SW480 (cell line): ENCODE measurements at places on chromosomes 2 and 18.
A peak's percentile ranks its signal among the peaks of the same experiment; 100 is the strongest.

DNA sequence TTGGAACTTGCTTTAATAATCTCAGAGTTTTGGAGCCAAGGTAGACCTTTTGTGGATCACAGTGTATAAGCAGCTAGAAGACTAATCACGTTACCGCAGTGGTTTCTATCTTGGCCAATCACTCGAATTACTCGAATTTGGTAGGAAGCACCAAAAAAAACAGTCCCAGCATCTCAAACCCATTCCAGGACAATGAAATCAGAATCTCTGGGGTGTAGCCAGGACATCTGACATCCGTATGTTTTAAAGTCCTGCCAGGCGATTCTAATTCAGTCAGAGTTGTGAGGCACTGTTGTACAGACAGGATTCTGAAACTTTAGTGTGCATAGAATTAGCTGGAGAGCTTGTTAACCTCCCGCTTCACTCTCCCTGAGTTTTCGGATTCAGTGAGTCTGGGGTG is 30.8 kb downstream of the GRHL1 start:
- no peak for DNase-seq

DNA sequence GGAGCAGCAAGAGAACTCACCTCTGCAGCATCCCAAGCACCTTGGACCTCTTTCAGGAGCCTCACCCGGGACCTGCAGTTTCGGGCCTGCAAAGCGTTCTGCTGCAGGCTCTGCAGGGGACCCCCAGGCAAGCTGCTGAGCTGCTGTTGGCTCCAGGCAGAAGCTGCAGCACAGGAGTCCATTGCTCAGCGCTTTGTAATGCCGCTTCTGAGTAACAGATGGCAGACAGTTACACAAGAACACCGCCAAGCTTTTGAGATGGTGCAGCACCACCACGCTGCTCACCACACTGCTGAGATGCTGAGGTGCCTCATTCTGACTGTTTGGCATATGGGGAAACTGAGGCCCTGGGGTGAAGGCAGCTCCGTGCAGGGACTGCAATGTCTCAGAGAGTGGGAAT is 1.9 kb upstream of the GALNT14 start:
- no peak for DNase-seq

- peak; percentile 49 for DNase-seq
Measured at GRCh38 chr2:18178736-18179349, 300.4 kb downstream of the KCNS3 start.

- DNase-seq: no peak
Measured at GRCh38 chr2:214088536-214088935, 322.3 kb upstream of the VWC2L start.

DNA sequence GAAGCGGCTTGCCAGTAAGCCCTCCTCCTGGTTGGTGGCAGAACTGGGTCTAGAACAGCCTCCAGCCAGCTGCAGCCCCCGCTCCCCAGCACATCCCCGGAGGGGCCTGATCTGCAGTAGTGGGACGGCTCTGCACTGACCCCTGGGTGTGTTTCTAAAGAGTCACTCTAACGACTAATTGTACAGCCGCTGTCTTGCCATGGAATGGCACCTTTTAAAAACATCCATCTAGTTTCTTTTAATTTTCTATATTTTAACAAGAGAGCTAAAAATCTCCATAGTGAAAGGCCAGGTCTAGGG is 82.0 kb downstream of the MTCL1 start:
- DNase-seq: no peak

DNA sequence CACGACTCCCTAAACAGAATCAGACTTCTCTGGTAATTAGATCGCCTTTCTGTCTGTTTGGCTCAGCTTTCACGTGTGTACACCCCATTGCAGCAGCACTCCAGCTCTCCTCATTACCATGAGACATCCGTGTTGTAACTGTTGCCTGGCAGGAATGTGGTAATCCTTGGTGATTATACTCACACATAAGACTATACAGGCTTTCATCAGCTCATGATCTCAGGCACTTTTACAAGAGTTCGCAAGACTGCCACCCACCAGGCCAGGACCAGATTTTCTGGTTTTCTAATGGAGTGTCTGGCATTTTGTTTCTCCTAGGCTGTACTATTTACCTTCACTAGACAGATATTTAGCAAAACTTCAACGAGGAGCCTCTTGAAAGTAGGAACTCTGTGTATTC is 50.2 kb downstream of the ACVR1 start:
- no peak for DNase-seq

DNA sequence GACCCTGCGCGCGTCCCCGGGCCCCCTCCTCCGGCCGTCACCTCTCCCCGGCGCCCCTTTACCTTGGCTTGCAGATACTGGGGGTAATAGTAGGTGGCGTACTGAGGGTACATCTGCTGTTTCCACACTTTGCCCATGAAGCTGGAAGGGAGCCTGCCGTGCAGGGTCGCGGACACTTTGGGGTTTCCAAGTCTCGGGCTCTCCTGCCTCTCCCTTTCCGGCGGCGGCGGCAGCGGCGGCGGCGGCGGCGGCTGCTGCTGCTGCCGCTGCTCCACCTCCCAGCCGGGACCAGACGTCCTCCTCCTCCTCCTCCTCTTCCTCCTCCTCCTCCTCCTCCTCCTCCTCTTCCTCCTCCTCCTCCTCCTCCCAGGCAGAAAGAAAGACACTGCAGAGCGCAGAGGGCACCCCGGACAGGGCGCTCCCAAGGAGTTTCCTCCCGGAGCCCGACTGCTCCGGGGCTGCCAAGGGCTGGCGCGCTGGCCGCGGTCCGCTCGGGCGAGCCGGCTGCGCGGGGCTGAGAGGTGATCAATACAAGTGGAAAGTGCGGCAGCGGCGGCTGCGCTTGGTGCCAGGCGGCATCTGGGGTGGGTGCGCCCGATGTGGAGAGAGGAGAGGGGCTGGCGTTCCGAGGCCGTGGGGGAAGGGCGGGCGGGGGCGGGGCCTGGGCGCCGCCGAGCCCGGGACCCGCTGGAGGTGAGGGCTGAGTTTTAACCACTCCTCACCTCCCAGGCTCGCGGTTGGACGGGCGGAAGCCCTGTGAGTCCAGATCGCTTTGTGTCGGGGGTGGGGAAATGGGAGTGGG is at the start of gene RBMS1:
Gene RBMS1 (minus strand): TSS at position 581 of the 802 bp plus-strand sequence. CDS start 444 bp downstream, at position 137.
- peak; percentile 75 for DNase-seq

- DNase-seq: peak; percentile 92
Measured at GRCh38 chr2:219285894-219286425, 6.8 kb downstream of the DNAJB2 start.

DNA sequence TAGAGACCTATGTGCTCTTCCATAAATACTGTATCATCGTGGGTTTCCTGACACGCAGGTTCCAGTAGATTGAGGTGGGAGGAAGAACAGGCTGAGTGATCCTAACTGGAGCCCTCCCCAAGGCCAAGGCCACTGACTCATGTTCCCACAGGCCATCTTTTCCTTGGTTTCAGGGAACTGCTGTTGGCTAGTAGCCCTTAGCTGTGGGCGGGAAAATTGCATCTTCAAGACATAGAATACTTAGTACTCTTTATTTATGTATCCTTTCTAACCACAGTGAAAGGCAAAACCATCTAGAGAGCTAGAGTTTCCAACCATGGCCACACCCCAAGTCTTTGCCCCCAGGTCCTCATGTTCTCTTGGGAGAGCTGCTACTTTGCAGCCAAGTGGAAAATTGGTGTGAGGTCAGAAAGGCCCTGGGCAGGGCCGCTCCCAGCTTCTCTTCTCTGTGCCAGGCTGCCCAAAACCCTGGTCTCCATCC is 55.9 kb downstream of the COPS8 start:
- no peak for DNase-seq

GRCh38 chr2:220275454-220275853 is 648.0 kb downstream of the SLC4A3 start:
- no peak for DNase-seq

- DNase-seq: no peak
Measured at GRCh38 chr2:11118761-11119160, 36.5 kb upstream of the SLC66A3 start.

DNA sequence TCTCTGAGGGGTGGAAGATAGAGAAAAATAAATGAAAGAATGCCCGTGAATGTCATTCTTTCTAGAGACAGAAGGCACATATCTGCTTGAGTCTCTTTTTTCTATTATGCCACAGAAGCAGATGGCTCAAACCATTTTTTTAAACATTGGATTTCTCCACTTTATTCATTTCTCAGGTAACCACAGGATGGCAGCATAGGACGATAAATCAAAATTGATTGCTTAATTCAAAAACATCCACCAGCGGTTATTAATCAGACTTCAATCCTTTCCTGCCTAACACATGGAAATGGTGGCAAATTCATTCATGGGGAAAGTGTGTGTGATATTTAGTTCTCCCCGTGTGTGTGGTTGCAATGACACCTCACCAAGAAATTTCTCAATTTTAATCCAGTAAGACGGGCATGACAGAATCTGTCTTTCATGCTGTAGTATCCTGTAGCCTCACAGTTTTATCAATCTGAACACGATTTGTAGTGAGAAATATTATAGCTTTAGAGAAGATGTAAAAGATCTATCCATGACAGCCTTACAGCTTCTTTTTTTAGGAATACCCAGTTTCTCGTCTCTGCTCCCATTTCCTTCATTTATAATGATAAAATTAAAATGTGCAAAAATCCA is 72.2 kb downstream of the DSC3 start:
- peak; percentile 33 for DNase-seq

- DNase-seq: no peak
Measured at GRCh38 chr2:120869730-120870466, 134.2 kb downstream of the GLI2 start.

DNA sequence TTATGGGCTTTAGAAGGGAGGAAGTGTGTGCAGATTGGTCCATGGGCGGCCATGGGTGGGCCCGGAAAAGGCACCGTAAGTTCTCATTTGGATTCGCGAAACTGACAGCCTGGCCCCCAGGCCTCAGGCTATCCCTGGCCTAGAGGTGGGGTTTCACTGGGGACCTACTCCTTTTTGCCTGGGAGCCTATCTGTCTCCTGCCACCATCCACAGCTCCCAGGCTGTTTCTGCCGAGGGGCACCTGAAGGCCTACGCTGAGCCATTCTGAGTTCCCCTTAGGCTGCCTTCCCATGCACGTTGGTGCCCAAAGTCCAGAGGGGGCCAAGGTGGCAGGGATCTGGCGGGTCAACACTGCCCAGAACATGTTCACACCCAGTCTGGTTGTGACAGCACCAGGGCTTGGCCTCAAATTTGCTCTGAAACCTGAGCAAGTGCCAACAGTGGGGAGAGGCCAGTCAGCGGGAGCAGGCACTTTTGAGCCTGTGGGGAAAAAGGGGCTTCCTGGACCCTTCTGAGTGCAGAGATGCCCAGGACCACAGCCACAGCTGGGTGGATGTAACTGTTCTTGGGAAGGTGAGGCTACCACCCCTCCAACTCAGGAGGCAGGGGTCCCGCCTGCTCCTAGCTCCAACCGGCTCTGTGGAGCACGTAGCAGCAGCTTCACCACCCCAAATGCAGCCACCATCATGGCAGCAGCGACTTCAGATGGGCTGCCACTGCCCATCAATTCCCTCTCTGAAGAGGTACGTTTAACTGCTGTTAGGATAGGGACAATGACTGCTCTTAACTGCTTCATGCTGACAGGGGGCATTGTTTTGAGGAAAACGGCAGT is 73.6 kb upstream of the ZNF804A start:
- DNase-seq: no peak

GRCh38 chr2:72695676-72696075 is 130.2 kb downstream of the EXOC6B start:
- no peak for DNase-seq

DNA sequence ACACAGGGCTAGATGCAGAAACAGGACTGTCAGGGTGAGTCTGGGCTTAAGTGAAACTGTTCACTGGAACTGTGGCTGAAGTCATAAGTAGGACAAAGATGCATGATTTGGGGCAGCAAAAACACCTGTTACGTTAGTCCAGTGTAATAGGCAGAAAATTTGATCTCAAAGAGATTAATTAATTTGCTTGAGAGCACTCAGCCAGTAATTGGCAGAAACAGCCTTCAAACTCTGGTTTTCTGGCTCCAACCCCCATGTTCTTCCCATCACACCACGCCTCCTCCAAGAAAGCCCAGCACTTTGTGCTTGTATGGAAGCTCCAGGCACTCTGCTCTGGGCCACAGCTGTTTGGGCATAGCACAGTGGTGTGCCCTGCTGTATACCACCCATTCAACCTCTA is 54.0 kb downstream of the CNTNAP5 start:
- no peak for DNase-seq

GRCh38 chr18:48662011-48662661 is 123.3 kb downstream of the CTIF start:
- peak; percentile 22 for DNase-seq

DNA sequence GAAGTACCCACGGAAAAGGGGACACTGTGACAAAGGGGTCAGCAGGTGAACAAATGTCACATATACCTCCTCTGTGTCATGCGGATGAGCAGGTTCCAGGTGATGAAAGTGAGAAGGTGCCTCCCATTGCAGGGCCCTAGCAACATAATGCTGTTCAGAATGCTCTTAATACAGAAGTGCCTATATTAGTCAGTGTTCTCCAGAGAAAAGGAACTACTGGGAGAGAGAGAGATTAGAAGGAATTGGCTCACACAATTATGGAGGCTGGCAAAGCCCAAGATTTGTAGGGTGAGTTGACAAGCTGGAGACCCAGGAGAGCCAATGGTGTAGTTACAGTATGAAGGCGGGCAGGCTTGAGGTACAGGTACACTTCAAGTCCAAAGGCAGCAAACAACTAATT is 98.1 kb upstream of the CDC42EP3 start:
- no peak for DNase-seq

DNA sequence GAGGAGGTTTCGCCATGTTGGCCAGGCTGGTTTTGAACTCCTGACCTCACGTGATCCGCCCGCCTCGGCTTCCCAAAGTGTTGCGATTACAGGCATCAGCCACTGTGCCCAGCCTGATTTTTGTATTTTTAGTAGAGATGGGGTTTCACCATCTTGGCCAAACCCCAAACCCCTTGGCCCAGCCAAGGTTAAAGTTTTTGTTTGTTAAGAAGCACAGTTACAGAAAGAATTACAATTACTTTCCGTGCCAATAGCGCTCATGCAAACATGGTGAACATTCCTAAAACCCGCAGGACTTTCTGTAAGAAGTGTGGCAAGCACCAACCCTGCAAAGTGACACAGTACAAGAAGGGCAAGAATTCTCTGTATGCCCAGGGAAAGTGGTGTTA is 26.1 kb downstream of the ITSN2 start:
- DNase-seq: no peak

DNA sequence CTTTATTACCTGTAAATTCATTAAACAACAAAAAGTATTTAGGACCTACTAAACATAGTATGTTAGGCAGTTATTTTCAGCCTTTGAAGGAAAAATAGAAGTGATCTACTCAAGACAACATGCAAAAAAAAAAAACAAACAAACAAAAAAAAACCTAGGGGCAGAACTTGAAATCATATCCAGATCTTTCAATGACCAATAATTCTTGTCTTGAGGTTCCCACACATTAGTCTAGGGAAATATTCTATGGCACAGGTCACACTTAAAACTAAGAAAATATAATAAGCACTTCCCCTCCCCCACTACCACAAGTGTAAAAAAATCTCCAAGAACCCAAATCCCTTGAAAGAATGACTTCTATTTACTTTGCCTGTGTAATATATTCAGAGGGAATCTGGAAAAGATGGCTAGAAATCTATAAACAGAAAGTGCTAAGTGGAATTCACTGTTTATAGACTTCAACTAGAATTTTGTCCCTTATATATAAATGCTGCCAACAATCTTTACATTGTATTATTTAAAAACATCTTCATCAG is 3.5 kb downstream of the PELI1 start:
- no peak for DNase-seq
